ENCODE measurements at places on chromosomes 7 and 10.

GRCh38 chr10:119466655-119467054 lies 75.9 kb downstream of the RGS10 start:
- DNase-seq: no peak

DNA sequence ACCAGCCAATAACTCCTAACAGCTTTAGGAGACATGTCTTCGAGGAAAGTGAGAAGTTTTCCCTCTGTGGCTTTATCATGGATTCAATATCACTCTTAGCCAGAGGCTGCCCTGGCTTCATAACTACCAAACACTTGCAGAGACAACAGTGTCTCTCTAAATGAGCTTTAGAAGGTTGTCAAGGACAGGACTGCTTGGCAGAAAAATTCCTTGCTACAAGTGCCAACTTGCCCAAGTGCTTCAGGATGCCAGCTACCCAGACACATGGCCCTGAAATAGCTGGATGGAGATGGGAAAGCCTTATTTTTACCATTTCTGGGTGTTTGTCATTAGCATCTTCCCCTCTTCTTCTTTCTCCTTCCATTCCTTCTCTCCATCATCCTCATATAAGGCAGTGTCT lies 137.1 kb upstream of the MDFIC start:
- DNase-seq: no peak

DNA sequence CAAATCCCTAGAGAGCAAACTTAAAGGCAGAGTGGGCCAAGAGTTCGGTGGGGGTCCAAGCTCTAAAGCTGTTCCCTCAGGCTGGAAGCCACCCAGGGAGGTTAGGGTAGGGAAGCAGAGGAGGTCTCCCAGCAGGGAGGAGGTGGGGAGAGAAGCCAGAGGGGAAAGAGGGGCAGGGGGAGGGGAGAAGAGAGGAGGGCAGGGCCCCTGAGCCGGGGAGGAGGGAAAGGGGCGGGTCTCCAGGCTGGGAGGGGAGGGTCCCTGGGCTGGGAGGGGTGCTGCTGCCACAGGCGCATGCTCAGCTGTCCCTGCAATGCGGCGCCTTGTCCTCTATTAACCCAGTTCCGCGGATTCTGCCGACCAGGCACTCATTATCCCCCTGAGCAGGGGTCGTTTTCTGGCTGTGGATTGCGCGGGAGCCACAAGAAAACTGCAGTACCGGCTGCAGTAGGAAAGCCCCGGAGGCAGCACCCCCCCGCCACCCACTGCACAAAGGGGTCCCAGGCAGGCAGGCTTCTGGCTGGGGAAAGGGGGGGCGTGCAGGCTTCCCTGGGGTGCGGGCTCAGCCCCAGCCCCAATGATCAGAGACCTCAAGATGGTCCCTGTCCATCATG lies 49.3 kb downstream of the CAMK2B start:
- DNase-seq: peak; percentile 89

DNA sequence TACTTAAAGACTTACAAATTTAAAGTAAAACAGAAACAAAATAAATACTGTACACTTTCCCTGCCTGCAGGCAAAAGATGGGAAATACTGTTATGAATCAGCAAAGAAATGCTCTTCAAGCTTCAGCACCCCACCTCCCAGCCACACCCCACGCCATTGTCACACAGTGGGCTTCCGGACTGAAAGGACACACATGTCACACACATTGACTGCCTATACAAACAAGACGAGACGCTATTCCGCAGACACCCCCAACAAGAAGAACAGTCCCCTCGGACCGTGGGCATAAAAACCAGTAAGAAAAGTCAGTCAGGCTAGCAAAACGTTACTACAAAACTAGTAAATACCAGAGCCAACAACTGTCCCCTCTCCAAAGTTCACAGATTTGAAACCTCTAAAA lies 22.2 kb upstream of the PARP12 start:
- no peak for DNase-seq

DNA sequence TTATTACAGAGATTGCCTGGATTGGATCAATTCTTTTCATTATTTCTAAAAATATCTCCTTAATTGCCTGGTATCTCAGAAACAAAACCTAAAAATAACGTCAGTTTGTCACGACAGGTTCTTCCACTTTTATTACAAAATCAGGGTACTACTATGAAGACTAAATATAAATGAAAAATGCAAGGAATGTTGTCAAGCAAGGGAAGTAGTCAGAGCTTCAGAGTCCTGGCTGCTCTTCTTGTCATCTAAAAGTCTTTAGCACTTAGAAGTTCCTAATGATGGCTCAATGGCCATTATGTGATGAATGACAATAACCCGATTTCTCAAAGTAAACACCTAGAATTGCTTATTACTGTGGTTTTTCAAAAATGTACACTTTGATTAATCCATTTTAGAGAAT lies 192.2 kb downstream of the SEMA3A start:
- no peak for DNase-seq

DNA sequence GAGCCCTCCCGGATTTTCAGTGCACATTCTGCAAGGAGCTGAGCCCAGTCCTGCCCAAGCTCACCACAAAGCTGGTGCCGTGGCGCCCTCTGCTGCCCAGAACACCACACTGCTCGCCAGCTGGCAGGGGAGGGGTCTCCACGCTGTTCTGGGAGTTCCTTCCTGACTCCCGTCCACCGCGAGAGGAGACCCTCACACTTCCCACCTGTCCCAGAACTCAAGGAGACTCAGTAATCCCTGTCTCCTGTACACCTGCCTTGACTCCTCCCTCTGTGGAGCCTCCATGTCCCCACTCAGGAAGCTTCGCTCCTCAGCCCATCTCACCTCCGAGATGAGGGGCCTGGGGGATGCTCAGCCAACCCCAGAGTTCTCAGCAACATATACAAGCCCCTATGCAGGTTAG lies 11.3 kb downstream of the C10orf105 start:
- peak; percentile 61 for DNase-seq

- DNase-seq: no peak
Measured at GRCh38 chr7:11751807-11752389, 80.1 kb downstream of the THSD7A start.

GRCh38 chr7:157897681-157898080 lies 560.9 kb downstream of the DNAJB6 start:
- no peak for DNase-seq

DNA sequence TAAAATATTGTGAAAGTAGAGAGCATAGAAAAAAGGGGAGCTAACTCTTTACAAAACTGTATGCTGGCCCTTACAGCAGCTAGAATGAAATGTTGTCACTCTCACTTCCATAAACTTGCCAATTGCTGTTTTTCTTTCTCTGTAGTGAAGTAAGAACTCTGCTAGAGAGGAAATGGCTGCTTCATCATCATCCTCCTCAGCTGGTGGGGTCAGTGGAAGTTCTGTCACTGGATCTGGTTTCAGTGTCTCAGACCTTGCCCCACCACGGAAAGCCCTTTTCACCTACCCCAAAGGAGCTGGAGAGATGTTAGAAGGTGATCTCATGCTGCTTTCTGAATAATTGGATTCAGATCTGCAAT lies 7.6 kb upstream of the ASCC1 start:
- DNase-seq: no peak

DNA sequence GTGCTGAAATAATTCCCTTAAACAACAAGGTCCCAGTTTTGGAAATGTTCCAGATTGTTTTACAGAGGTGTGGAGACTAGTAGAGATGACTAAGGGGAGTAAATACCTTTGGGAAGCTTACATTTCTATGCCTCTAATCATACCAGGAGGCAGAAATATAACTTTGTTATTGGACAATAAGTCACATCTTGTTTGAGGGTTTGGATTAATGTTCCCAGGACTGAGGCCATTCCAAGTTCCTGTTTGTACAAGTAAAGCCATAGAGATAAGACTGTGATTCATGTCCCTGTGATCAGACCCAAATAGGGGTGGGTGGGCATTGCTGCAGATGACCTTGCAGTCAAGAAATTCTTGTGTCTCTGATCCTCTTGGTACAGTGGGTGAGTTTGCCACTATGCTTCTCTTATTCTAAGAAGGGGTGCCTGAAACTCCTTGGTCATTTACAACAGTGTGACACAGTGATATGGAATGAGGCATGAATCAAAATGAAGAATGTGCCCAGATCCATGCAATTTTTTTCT lies 508.3 kb downstream of the SORCS3 start:
- no peak for DNase-seq

DNA sequence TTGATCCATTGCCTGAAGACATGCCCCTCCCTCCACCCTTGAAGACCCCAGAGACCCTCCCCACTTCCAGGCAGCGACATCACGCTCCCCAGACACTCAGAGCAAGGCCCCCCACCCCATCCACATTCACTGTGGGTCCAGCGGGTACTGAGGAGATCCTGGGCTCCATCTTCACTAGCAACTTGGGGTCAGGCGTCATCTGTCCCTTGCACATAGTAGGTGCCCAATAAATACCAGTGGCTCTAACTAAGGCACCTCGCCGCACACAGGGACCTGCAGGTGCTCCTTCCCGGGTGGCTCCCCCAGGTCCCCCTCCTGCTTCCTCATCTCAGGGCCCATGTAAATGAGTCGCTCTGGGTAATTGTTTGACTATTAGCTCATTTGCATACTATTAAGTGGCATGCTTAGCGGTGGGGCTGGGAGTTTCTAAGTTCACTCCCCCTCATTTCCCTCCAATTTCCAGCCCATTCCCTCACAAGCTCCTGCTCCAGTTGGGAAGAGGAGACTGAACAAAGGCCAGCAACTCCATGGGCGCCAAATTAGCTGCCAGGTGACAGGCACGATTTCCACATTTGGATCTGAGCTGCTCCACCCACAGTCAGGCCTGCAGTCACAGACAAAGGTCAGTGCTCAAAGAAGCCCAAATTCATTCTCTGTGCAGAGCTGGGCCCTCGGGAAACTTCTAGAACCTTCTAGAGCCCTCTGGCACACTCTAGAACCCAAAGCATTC lies 29.7 kb downstream of the EBF3 start:
- no peak for DNase-seq

DNA sequence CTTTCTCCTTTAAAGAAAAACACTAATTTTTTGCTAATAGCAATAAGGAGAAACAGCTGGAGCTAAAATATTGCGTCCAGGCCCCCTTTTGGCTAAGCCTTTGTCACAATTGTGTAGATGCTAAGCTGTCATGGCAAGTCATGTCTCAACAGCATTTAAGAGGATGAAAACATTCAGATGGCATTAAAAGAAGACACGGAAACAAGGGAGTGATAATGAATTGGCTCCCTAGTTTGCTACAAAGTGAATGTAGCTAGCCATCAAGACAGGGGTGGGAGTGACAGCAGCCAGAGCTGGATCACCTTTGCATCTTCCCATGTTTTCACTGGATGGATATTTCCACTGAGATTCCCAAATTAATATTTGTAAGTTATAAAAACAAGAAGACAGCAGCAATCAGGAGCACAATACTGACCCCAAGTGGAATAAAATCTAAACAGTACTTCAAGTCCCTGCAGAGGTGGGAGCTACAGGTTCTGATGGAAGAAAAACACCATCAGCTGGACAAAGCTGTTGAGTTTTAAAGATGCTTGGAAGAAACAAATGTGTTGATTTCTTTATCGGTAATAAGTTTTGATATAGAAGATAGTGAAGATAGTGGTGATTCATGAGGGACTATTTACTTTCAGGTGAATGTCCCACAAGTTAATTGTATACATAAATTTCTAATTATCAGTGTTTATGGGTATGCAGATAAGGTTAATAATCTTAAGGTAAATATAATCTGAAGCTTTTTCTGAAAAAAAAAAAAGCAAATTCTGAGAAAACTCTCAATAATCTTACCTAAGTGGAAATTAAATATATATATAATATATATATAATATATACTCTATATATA lies 129.4 kb downstream of the SLC16A9 start:
- no peak for DNase-seq

- DNase-seq: no peak
Measured at GRCh38 chr10:28188526-28188925, 114.3 kb downstream of the MPP7 start.

- DNase-seq: no peak
Measured at GRCh38 chr7:97390915-97391593, 273.6 kb downstream of the SDHAF3 start.

- no peak for DNase-seq
Measured at GRCh38 chr7:13055732-13056368, 368.4 kb downstream of the ARL4A start.

DNA sequence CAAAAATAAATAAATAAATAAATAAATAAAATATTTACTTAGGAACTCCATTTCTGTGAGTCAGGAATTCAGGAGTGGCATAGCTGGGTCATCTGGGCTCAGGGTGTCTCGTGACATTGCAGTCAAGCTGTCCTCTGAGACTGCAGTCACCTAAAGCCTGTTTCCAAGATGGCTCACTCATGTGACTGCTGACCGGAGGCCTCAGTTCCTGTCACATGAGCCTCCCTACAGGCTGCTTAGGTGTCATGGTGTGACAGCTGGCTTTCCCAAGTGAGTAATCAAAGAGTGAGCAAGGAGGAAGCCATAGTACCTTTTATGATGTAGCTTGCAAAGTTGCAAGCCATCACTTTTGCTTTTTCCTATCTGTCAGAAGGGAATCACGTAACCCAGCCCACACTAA lies 128.6 kb upstream of the KCTD7 start:
- no peak for DNase-seq

DNA sequence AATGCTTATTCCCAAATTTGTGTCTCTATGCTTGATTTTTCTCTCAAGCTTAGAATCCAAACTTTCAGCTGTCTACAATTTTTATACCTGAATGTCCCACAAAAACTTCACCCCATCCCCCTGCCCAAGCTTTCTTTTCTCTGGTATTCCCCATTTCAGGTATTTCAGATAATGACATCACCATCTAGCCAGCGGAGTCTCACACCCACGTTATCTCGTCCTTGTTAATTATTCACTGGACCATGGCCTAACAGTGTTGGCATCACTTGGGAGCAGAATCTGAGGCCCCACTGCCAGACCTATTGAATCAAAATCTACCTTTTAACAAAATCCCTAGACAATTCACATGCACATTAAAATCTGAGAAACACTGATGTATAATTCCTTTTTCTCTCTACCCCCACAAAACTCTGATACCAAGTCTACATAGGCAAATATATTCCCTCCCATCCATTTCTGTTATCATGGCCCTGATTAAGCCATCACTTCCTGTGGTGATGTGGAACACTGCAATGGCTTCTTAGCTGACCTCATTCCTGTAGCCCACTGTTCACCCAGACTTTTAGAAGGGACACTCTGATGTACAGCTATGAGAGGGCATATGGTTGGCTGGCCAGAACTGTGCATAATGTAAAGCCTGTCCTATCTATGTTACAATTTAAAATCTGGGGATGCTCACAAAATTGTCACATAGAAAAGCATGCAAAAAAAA lies 31.4 kb downstream of the ZNF438 start:
- no peak for DNase-seq

DNA sequence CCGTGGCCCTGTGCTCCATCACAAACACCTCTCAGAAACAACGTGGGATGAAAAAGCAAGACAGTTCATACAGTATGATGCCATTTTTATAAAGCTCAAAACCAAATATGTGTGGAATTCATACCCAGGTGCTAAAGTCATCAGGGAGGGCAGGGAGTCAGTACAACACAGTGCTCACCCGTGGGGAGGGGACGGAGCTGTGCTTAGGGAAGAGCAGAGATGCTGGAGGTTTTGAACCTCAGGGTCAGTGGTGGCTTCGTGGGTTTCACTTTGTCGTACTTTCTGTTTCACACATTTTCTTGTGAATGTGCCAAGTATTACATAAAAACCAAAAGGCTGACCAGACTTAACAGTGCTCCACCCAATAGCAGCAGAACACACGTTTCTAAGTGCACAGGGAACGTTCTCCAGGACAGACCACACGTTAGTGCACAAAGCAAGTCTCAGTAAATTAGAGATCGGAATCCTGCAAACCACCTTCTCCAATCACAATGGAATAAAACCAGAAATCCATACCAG lies 21.2 kb downstream of the ZMIZ2 start:
- DNase-seq: no peak

Measured in NT2/D1 (cell line).